ENCODE measurements at places on chromosomes 12 and 14.

GRCh38 chr14:56490379-56490778 lies 89.2 kb upstream of the TMEM260 start:
- DNase-seq = peak; percentile 31

DNA sequence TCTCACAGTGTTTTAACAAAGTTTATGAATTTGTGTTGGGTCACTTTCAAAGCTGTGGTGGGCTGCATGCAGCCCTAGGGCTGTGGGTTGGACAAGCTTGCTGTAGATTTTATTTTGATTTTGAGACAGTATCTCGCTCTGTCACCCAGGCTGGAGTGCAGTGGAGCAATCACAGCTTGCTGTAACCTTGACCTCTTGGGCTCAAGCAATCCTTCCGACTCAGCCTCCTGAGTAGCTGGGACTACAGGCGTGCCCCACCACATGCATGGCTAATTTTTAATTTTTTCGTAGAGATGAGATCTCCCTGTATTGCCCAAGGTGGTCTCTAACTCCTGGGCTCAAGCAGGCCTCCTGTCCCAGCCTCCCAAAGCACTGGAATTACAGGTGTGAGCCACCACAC lies 5.4 kb downstream of the MARK3 start:
- DNase-seq = no peak

DNA sequence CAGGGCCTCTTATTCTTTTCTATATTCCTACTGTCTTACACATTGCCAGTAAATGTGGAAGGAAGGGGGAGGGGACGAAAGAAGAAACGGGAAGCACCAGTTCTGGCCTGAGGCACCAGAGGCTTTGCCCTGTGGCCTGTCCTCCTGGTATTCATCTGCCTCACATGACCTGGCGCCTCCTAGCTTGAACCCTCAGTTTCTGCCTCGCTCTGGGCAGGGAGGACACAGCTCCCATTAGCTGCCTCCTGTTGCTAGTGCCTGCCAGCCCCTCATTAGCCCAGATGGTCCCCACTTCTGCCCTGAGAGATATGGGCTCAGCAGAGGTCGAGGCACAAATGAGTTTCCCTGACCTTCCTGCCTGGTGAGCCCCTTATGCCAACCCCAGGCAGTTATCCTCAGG lies 3.0 kb upstream of the PLEKHG6 start:
- DNase-seq = no peak

GRCh38 chr12:22380031-22380430 lies 45.5 kb upstream of the ST8SIA1 start:
- no peak for DNase-seq

DNA sequence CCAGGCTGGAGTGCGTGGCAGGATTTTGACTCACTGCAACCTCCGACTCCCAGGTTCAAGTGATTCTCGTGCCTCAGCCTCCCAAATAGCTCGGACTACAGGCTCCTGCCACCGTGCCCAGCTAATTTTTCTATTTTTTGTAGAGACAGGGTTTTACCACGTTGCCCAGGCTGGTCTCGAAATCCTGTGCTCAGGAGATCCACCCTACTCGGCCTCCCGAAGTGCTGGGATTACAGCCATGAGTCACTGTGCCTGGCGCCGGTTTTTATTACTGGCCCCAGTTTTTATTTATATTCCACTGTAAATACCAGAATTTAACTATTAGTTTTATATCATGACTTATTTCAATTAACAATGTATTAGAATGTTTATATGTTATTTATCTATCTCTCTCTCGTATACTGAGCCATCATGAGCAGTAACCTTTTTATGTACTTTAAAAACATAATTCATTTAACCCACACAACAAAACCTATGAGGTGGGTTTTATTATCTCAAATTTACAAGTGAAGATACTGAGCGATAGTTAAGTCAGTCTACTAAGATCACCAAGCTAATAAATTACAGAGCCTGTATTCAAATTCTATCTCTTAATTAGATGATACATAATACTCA lies 47.8 kb downstream of the HECTD1 start:
- DNase-seq = no peak

GRCh38 chr12:7197841-7198240 lies 8.4 kb downstream of the PEX5 start:
- no peak for DNase-seq

GRCh38 chr14:80164991-80165721 lies 46.1 kb downstream of the DIO2 start:
- no peak for DNase-seq

- no peak for DNase-seq
These were observed 25.2 kb downstream of the NID2 start for GRCh38 chr14:52043690-52044089.

GRCh38 chr12:107448198-107448597 lies 237.4 kb upstream of the PWP1 start:
- no peak for DNase-seq

- DNase-seq = no peak
These were observed 6.1 kb downstream of the ASB8 start for GRCh38 chr12:48151103-48151771.

- no peak for DNase-seq
These were observed 455.5 kb downstream of the RGS6 start for GRCh38 chr14:72387726-72388125.

GRCh38 chr14:77478796-77479195 lies 19.8 kb downstream of the ISM2 start:
- no peak for DNase-seq

DNA sequence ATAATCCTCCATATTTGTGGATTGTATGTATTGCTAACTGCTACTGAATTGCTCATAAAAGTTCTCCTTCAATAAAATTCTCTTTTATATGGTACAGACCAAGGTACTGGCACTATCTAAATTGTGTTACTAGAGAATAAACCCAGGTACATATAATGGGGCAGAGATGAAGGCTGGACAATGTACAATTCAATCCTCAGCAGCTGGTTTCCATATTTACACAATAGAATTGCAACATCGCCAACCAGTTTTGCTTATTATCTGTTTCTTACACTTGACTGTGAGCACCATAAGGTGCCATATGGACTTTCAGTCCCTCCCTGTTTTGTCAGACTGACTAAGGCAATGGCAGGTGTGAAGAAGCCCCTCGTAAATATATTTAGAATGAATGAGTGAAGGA lies 18.1 kb downstream of the KITLG start:
- no peak for DNase-seq

DNA sequence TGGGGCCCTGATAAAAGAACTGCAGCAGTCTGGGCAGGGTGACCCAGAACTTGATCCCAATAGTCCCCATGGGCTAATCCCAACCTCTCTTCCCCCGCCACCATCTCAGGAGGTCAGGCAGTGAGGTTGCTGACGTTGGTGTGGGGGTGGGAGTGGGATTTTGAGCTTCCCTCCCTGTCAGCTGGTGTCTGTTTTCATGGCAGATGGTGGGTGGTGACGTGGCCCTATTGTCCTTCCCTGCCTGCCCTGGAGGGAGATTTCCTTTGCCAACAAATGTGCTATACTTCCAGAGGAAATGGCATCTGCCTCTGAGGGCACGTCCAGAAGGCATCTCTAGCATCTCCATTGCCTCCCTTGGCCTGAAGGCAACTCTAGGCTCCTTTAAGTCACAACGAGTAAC lies 37.7 kb downstream of the NEUROD4 start:
- no peak for DNase-seq

- DNase-seq = no peak
These were observed 21.5 kb downstream of the SUDS3 start for GRCh38 chr12:118397708-118398440.

DNA sequence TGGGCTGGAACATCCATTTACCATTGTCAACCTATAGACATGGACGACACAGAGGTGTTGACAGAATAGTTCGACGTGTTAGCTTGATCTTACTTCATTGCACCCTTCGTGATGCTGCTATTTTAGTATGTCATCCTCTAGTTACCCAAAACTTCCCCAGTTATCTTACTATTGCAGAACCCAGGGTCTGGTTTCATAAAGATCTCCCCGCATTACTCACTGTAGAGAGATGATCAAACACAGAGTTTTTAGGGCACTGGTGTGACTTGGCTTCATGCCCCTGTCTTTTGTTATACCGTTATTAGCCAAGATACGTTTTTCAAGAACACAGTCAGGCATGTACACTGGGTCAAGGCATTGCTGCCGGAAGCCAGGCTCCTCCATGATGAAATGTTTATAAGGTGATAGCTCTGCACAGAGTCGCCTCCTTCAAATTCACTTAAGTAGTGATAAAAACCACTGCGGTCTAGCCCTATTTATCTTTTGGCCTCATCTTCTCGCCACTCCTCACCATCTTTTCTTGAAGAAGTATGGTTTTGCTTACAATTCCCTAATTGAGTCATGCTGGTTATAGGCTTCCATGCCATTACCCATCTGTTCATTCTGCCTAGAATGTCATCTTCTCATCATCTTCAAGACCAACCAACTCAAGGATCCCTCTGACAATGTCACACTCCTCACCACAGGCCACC lies 1127.9 kb downstream of the VRK1 start:
- DNase-seq = no peak

All from NCI-H1105 (cell line).